ENCODE measurements at places on chromosomes 7 and 10.

DNA sequence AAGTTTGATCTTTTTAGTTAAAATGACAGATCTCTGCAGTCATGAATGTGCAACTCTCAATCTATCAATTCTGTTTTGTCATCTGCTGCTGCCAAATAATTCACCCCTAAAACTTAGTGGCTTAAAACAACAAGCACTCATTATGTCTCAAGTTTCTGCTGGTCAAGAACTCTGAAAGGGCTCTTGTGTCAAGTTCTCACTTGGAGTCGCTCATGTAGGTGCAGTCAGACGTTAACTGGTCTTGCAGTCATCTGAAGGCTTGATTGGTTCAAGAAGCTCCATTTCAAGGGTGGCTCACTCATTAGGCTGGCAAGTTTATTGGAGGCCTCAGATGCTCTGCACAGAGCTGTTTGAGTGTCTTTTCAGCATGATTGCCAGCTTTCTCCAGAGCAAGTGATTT, 28.5 kb upstream of the LRRC72 start:
- DNase-seq = no peak

GRCh38 chr10:86287966-86288579, 78.5 kb downstream of the GRID1 start:
- no peak for DNase-seq

- no peak for DNase-seq
Observed at GRCh38 chr10:11058965-11059364, 41.3 kb downstream of the CELF2 start.

- DNase-seq = no peak
Observed at GRCh38 chr10:64201936-64202335, 680.7 kb downstream of the REEP3 start.

- no peak for DNase-seq
Observed at GRCh38 chr7:106848851-106849442, 16.1 kb upstream of the PIK3CG start.

DNA sequence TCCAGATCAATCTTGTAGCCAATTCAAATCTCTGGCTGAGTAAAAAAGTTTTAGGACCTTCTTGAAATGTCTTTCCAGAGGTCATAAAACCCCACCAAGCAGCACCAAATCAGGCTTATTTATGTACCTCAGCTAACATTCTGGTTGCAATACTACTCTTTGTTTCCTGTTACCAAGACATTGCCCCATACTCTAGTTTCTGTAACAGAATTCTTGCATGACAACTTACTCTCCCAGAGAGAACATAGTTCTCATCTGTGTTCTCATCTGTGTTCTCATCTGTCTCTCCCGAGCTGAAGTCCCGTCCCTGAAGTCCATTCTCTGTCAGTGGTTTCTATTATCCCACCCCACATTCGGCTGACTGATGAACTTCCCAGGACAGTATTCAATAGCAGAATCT, 1285.1 kb downstream of the XPNPEP1 start:
- DNase-seq = no peak

DNA sequence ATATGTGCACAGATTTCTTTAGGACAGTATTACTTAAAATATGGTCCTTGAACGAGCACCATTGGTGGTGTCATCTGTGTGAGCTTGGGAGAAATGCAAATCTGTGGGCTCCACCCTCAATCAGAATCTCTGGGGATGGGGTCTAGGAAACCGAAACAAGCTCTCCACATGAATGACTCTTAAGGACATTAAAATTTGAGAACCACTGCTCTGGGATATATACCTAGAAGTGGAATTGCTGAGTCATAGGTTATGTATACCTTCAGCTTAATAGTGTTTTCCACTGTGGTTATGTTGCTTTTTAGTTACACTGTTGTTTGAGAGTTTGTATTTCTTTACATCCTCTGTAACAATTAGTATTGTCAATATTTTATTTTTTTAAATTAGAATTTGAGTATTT, 24.0 kb downstream of the ZNRF2 start:
- DNase-seq = no peak

- DNase-seq = peak; percentile 6
Observed at GRCh38 chr10:26217396-26218086, 967 bp downstream of the GAD2 start.

Measured in neural crest cell (in vitro differentiated cells).